NCI-H1436 (cell line): ENCODE measurements at places on chromosomes 6 and 20.
A peak's percentile ranks its signal among the peaks of the same experiment; 100 is the strongest.

DNA sequence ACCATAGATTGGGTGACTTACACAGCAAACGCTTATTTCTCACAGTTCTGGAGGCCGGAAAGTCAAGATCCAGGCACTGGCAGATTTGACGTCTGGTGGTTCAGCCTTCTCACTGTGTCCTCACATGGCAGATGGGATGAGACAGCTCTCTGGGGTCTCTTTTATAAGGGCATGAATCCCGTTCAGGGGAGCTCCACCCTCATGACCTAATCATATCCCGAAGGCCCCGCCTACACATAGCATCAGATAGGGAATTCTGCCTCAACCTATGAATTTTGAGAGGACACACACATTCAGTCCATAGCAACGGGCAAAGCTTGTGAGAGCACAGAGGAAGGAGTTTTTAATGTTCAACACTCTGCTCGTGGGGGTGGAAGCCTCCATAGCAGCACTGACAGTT, 27.5 kb downstream of the DAAM2 start:
- no peak for DNase-seq

DNA sequence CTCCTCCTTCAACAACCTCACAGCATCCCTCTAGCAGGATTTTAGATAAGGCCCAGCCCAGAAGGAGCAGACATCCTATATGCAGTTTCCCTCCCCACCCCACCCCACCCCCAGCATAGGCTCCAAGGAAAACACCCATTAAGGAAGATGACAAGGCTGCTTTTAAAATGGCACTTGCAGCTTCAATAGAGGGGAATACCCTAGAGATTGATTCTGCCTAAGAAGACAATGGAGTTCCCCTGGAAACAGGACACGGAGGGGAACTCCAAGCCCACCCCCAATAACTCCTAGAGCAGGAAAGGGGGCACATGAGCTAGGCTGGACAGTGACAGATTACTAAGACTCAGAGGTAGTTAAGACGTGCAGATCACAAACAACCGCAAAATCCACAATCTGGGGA, 34.7 kb downstream of the CPNE5 start:
- DNase-seq, result peak; percentile 20

DNA sequence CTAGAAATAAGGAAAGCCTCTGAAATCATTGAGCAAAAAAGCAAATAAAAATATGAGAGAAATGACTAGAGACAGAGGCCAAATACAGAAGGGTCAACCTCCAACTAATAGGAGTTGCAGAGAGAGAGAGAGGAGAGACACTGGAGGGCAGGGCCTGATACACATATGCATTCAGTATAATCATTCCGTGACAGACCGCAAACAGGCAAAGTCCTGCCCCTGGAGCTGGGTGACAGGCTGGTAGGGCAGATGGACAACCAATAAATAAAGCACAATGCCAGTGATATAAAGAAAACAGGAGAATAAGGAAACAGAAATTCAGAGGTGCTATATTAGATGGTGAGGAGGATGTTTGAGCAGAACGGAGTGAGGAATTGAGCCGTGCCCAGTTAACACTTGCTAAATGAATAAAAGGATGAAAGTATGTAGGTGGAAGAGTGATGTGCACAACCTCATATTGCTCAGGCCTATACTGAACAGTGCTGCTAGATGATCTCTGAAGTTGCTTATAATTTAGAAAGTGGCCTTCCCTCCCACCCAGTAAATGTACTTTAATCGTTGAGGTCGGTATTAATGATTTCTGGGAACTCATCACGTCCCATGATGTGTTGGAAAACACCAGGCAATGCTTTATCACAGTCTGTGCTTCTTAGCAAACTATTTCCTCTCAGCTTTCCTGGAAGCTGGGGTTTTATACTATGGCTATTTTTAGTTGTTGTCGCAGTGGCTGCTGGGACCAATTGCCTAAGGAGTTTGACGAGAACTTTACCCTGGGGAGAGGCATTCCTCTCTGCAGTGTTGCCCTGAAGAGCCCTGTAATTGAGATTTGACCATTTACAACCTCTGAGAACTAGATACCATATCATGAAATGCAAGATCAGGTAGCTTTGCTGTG, 37.6 kb upstream of the CLIC5 start:
- no peak for DNase-seq

GRCh38 chr20:9911519-9911918, 72.6 kb upstream of the PAK5 start:
- no peak for DNase-seq

GRCh38 chr20:24769878-24770627, 179.0 kb upstream of the CST7 start:
- no peak for DNase-seq

- DNase-seq, result no peak
Measured at GRCh38 chr6:108594151-108594550, 33.4 kb downstream of the FOXO3 start.

GRCh38 chr6:12719017-12719416, 2.5 kb downstream of the PHACTR1 start:
- DNase-seq, result no peak

DNA sequence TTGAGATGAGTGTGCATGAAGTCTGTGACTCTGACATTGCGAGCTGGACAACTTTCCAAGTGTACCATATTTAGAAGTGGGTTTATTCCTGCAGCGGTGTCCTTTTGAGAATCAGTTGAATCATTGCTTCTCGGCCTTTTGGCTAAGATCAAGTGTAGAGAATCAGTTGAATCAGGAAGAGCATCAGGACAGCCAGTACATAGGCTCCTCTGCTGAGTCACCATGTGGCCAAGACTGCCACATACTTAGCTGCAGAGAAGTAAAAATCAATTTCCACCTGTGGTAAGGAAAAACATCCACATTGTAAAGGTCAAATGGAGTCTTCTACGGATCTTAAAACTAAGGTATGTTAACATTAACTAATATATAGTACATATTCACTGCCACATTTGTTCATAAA, 428.4 kb upstream of the MARCKS start:
- DNase-seq, result no peak

DNA sequence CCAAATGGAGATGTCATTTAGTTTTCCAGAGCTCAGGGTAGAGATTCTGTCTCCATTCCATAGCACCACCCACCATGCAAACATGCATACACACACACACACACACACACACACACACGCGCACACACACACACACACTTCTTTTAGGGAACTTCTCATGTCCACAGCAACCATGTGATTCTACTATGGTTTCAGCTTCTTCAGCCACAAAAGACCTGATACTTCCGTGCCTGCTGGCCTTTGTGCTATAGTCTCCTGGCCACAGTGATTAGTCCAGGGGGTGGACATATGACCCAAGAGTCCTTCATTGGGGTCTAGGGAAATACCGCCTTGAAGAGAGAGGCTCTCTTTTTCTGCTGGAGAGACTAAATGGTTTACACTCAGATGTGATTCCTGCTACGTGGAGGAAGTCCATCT, 53.5 kb downstream of the CARMIL1 start:
- no peak for DNase-seq

GRCh38 chr6:57087916-57088315, 2.1 kb upstream of the ZNF451 start:
- no peak for DNase-seq

- peak; percentile 20 for DNase-seq
Measured at GRCh38 chr6:116217069-116217468, 36.8 kb downstream of the TSPYL4 start.

GRCh38 chr20:7571521-7572055, 368.7 kb downstream of the HAO1 start:
- DNase-seq, result no peak

DNA sequence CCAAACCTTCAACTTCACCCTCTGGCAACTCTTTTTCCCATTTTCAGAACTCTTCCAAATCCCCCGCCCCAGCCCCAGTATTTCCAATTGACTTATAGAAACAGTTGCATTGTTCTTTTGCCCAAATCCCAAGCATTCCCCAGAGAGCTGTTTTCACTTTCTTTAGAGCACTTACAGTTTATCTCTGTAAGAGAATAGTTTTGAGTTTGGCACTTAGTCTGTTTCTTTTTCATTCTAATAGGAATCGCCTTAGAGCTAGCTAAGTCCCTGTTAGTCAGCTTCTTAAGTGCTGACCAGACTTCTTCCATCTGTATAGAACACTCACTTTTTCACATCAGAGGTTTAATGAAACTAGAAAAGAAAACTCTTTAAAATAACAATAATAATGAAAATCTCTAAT, 374.2 kb upstream of the FLRT3 start:
- DNase-seq, result no peak
